Pancreas (tissue), 10 donors: ENCODE measurements at places on chromosomes 12 and 14. TPM values are rescaled to one million over a fixed set of nuclear protein-coding genes. Genes with fewer than 3 reads are reported as not detected.

The TMEM229B gene
- total RNA-seq, result 4.2 TPM

The VWF gene
- total RNA-seq, result 40.2 TPM

The RPL10L gene
- total RNA-seq, result not detected

GRCh38 chr14:92768795-92769194 lies 20.4 kb upstream of the LGMN start:
- H3K36me3 ChIP-seq, result no peaks in the 10 kb centered on the region
- H3K4me1 ChIP-seq, result no peaks in the 10 kb centered on the region
- H3K4me3 ChIP-seq, result no peak overlapping the region

GRCh38 chr12:1660304-1661187 lies 30.3 kb upstream of the ADIPOR2 start:
- peaks cover 17% of the 10 kb centered on the region for H3K4me1 ChIP-seq
- no peaks in the 10 kb centered on the region for H3K36me3 ChIP-seq
- H3K4me3 ChIP-seq, result no peak overlapping the region
- DNase-seq, result peak; percentile 94
- H3K27me3 ChIP-seq, result no peaks in the 10 kb centered on the region

- peaks cover 10% of the 10 kb centered on the region for H3K4me1 ChIP-seq
- H3K27me3 ChIP-seq, result no peaks in the 10 kb centered on the region
- no peak for DNase-seq
- no peak overlapping the region for H3K27ac ChIP-seq
- no peaks in the 10 kb centered on the region for H3K36me3 ChIP-seq
- no peak overlapping the region for H3K4me3 ChIP-seq
Observed at GRCh38 chr14:103444837-103445524, 59.8 kb downstream of the MARK3 start.
